Adipocyte (in vitro differentiated cells): ENCODE measurements at places on chromosomes 16 and 17.
A peak's percentile ranks its signal among the peaks of the same experiment; 100 is the strongest.

- no peak for DNase-seq
Measured at GRCh38 chr17:74732042-74732867, 4.8 kb upstream of the RAB37 start.

DNA sequence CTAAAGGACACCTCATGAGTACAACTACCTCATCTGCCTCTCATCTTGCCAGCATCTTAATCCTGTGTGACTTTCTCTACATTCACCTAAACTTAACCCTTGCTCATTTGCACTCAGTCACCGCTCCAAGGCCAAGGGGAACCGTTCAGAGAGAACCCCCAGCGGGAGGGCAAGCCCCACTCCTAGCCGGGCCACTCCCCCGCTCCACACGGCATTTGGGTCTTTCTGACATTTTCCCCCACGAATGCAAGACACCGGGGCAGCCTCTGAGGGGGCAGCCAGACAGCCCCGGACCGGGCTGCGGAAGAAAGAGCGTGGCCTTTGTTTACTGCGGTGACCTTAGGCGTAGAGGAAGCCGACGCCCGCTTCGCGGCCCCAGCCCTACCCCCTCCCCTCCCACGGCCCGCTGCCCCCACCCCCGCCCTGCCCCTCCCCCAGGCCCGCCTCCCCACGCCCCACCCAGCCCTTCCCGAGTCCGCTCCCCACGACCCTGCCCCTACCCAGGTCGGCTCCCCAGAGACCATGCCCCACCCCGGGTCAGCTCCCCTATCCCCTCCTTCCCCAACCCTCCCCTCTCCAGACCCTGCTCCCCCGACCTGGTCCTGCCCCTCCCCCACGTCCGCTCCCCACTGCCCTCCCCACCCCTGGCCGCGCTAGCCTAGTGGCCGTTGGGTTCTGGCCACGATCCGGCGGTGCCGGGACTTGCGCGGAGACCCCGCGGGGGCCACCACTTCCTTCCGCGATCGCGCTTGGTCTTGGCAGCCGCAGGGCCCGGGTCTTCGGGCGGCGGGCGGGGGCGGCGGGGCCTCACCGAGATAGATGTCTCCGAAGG, 789 bp downstream of the CSNK1D start:
- DNase-seq, result peak; percentile 44

DNA sequence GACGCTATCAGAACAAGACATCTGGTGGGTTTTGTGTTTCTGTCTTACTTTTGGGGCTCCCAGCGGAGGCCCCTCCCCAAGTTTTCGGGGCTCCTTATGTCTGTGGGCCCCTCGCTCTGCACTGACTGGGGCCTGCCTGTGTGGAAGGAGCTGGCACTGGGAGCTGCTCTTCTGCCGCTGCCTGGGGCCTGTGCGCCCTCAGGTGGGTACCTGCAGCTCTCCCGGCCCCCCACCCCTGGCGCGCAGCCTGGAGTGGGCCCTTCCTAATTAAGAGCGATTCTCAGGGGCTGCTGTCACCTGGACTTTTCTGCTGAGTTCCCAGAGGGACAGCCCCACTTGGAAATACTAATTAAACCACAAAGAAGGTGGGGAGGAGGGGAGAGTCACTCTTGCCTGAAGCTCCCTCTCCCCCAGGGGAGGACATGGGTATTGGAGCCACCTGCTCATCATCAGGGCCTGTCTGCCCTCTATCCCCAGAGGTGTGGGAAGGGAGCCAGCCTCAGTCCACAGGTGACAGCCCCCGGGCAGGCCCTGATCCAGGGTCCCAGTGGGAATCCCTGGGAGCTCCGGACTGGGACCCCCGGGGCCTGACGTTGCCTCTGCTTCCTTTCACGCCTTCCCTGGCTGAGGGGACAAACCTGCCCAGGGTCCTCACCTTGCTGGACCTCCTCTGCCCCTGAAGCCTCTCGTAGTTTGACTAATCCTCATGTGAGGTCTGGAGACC, 36.5 kb downstream of the GSE1 start:
- DNase-seq, result no peak

GRCh38 chr17:49549311-49549605, 26.4 kb upstream of the NXPH3 start:
- no peak for DNase-seq

- no peak for DNase-seq
Measured at GRCh38 chr16:83807327-83807709, 460 bp upstream of the HSBP1 start.

DNA sequence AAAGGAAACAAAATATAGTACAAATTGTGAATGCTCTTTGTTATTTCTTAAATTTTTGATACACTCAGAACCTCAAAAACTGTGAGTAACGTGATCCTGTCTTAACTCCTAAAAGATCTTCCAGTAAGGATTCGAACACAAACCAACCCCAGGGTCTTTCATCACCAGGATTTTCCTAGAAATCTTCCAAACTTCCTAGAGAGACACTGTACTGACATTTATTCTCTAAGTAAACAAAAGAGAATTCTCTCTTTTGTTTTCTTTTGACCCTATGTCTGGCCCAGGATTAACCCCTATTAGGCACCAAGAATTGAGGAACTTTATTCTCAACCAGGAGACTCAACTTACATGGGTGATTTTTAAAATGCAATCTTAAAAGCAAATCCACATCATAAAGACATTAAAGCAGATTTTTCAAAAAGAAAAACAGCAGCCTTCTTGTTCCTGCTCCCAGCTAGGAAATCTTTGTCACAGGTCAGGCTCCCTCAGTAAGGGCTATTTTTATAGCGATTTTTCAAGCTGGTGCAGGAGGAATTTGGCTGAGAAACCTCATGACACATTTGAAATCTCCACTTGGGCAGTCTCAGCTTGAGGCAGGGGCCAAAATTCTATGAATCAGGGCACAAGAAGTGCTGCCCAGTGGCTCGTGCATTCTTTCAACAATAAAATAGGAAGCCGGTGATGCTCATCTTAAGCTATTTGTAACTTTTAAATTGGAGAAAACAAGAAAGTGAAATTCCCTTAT, 6.2 kb upstream of the SMG1 start:
- peak; percentile 58 for DNase-seq

GRCh38 chr16:1470481-1471251, 4.2 kb downstream of the CLCN7 start:
- no peak for DNase-seq
